Activated CD4-positive, CD25-positive, alpha-beta regulatory T cell treated with anti-CD3 and anti-CD28 coated beads, Interleukin-2, amount 50 U/mL, for 72 hours (primary cell): ENCODE measurements at places on chromosomes 4 and X.

GRCh38 chrX:40152173-40152711 lies 54.5 kb upstream of the BCOR start:
- no peak for DNase-seq

GRCh38 chr4:37757121-37757520 lies 69.4 kb upstream of the PGM2 start:
- no peak for DNase-seq

DNA sequence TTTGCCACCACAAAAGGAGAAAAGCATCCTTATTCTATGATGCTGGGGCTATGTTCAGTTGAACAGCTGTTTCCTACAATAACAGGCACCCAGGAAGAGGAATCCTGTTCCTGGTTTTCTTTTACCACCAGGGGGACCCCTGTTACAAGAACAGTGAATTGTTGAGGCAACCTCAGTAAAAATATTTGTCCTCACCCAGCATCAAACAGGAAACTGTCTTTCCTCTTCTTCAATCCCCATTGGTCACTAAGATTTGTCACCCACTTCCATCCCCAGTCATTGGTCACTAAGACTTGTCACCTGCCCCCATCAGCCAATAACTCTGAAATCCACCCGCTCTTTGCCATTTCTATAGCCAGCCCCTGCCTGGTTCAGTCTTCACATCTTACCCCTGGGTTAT lies 143.5 kb upstream of the GALNT7 start:
- DNase-seq, result no peak

- no peak for DNase-seq
These were observed 3.7 kb downstream of the NAA10 start for GRCh38 chrX:153931151-153931550.

DNA sequence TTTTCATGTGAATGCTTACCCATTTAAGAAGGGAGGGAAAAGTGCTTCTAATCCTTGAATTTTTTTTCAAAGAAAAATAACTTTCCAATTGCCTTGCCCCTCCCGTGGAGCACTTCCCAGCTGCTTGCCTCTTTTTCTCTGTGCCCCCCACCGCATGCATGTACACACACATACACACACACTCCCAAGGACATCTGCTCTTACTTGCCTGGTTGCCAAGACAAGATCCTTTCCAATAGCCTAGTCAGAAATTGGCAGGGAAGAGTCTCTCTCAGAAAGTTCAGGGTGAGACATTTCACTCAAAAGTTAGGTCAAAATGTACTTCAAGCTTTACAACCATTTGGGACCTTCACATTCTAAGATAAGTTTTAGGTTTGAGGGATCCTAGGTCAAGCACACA lies 10.9 kb downstream of the HHIP start:
- no peak for DNase-seq

DNA sequence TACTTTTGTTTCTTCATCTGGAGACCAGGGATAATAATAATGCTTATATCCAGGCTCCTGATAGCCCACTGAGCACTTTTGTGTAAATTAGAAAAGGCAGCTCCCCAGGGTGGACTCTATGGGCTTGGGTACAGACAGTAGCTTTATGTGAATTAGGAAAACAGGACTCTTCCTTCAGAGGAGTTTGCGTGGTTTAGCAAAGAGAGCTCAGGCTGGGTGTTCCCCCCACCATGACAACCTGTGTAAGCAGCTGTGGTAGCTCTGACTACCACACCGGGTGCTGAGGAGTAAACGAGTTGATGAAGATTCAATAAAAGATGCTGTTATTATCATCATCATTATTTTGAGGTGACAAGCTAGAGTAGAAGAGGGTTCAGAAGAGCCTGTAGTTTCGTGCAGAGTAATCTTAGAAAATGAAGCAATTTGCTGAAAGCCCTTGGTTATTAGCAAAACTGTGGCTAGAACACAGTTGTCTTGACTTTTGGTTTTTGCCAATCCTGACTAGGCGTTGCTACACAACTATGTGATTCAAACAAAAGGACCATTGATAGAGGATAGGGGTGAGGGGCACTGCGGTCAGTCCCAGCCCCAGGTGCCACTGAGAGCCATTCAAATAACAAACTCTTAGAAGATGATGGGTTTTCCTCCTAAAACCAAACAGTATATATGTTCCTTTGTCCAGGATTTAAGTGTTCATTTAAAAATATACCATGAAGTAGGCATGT lies 60.6 kb upstream of the LIMCH1 start:
- DNase-seq, result no peak

DNA sequence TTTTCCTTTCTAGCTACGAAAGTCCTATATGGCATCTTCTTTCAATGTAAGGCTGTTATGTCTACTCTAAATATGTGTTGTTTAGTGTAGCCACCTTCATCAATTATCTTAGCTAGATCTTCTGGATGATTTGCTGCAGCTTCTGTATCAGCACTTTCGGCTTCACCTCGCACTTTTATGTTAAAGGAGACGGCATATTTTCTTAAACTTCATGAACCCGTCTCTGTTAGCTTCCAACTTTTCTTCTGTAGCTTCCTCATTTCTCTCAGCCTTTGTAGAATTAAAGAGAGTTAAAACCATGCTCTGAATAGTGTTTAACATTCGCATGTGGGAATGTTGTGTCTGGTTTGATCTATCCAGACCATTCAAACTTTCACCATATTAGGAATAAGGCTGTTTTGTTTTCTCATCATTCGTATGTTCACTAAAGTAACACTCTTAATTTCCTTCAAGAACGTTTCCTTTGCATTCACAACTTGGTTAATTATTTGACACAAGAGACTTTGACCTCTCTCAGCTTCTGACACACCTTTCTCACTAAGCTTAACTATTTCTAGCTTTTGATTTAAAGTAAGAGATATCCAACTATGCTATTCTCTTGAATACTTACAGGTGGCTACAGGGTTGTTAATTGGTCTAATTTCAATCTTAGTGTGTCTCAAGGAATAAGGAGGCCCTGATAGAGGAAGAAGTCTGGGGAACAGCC lies 476.8 kb downstream of the GABRG1 start:
- DNase-seq, result no peak

GRCh38 chr4:79625361-79625760 lies 217.3 kb upstream of the GK2 start:
- DNase-seq, result no peak

DNA sequence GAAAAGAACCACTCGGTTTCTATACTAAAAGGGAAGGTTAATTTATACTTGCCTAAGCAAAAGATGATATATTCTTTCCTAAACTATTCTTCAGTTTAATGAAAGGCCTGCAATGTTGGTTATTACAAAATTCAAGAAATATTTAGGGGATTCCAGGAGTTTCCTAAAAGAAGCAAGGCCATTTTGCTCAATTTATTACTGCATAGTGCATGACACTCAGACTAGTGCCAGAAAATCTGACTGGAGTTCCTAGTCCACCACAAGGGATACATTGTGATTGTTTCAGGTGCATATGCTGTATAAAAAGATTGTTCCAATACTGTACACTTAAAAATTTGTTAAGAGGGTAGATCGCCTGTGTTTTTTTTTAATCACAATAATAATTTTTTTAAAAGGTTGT lies 78.7 kb downstream of the CAPN6 start:
- DNase-seq, result no peak

- no peak for DNase-seq
These were observed 26.6 kb upstream of the MAML3 start for GRCh38 chr4:140180577-140180976.

GRCh38 chr4:124276461-124276860 lies 436.1 kb downstream of the ANKRD50 start:
- DNase-seq, result no peak

DNA sequence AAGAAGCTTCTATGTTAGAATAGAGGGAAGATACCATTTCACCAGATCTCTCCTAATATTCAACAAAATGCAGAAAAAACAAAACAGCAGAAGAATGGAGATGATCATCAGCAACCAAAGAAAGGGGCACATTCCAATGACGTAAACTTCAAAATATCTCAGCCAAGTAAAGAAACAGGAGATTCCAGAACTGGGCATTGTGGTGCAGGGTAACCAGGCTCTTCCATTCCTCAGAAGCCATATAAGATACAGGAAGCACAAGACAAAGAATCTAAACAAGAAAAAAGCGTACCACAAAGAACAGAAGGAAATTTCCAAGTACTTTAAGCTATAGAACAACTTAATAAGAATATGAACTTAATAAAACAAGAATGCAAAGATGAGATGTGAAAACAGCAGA lies 6.9 kb upstream of the ARMCX4 start:
- no peak for DNase-seq

- DNase-seq, result no peak
These were observed 32.7 kb downstream of the NLGN3 start for GRCh38 chrX:71177327-71177726.

DNA sequence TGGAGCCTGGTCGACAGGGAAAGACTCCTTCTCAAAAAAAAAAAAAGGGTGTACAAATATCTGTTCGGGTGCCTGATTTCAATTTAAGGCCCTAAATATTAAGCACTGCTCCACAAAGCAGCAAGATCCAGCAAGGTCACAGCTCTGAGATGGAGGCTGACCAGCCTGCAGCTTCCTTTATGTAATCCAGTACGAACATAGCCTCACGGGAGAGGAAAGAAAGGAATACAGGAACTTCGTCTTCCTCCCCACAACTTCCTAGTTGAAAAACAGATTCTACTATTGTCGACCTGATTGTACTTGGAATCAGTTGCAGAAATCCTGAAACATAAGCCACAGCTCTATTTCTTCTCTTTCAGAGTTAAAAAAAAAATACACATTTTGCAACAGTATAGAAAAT lies 53.5 kb upstream of the TBC1D9 start:
- no peak for DNase-seq

DNA sequence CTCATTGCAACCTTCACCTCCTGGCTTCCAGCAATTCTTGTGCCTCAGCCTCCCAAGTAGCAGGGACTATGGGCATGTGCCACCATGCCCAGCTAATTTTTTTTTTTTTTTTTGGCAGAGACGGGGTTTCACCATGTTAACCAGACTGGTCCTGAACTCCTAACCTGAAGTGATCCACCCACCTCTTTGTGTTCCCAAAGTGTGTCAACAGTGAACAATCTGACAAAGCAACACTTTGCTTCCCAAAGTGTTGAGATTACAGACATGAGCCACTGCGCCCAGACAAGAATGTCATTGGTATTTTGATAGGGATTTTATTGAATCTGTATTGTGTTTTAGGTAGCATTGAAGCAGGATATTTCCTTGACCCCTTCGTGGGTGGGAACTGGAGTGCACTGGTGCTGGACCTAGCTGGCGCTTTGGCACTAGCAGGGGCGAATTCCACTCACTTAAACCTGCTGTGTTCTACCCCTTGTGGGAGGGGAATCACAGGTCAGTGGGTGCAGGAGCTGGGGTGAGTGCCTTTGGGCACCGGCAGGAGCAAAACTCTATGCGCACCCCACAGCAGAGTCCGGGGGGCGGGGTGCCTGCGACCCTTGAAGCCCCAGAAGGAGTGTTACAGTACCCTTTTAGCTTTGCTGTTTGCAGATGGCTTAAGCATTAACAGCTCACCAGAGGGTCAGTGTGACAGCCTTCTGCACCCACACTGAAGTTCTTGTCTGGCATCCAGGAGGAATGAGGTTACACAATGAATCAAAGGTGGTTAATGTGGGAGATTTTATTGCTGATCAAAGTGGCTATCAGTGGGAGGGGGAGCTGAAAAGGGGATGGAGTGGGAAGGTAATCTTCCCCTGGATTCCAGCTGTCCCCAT lies 21.9 kb downstream of the KLF8 start:
- no peak for DNase-seq

- DNase-seq, result no peak
These were observed 67.4 kb upstream of the SLC34A2 start for GRCh38 chr4:25588206-25588605.

- DNase-seq, result no peak
These were observed 8.2 kb downstream of the FANCB start for GRCh38 chrX:14864631-14865030.

DNA sequence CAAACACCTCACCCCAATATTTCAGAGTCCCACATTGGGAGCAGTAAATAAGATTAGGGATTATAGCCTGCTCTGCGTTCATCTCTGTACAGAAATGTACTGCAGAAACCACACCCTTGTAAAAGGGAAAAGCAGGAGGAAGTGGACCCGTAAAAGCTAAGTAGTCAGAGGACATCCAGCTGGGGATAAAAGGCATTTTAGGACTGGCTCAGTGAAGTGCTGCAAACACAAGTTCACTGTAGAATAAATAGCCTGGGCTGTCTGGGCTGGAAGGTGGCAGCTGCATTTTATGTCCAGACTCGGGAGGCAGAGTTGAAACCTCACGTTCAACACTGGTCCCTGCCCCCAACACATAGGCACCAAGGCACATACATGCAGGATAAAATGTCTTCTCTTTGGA lies 178.7 kb upstream of the FAT1 start:
- no peak for DNase-seq

DNA sequence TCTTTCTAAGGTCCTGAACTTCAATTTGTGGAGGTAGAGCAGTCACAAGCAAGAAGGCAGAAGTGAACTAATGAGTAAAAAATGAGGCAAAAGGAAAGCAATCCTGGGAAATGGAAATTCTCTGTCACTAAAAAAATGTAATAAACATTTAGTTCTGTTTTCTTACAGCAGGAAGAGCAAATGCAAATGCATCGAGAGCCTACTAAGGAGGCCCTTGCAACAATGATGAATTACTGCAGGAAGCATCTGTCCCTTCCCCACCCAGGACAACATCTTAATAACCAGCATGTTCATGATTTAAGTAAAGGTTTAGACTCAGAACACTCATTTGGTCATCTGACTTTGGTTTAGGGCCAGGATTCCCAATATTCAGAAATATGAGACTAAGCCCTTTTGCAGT lies 341.4 kb upstream of the NOCT start:
- no peak for DNase-seq

DNA sequence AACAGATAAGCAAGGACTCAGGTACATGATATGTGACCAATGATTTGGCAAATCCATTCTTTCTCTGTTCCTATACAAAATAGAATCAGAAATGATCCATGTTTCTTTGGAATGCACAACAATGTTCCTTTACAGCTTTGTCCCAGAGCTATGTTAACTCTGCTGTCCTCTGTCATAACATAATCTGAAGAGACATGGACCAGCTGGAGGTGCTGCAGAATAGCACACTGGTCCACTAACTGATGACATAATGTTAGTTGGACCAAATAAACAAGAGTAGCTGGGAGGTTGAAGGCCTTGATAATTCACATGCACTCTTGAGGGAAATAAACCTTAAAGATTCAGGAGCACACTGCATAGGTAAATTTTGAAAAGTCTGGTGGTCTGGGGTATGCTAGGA lies 23.0 kb upstream of the DHX15 start:
- DNase-seq, result no peak

DNA sequence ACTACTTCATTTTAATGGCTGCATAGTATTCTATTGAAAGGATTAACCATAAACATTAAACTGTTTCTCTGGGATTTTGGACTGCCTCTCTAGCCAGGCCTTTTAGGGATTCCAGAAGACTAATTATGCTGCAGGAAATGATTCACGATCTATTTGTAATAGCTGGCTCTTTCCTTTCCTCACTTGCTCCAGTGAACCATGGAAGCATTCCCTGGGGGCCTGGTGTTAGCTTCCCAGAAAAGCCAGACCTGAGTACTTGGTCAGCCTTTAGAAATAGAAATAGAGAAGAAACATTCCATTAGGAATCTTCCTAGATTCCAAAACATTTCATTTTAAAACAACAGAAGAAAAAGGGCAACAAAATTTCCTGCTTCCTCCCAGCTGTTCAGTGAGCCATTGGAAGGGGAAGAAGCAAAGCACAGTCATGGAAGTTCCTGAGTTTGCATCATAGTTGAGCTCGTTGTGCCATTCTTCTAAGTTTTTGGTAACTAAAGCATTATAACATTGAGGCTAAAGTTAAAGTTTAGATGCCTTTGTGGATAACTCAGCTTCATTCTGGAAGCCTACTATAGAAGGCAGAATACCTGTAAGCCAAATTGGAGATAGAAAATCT lies 83.5 kb downstream of the NPNT start:
- no peak for DNase-seq
